ENCODE measurements at places on chromosomes 2 and 18.

DNA sequence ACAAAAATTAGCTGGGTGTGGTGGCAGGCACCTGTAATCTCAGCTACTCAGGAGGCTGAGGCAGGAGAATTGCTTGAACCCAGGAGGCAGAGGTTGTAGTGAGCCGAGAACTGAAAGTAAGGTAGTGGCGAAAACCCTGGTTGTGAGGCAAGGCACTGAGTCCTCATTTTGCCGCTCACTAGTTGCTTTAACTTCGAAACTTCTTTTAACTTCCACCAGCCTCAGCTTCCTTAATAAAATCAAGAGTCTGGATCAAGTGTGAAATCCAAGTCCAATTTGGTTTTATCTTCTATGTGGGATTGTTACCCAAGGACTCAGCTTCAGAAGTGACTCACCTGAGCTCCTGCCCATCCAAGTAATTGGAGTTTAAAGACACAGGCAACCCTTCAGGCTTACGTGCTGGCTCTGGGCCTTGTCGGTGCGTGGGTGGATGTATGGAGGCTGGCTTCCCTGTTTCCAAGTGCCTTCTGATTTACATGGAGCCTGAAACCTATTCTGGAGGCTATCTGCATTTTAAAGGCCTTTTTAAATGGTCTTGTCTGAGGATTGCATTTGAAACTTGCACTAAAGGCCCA, 374.2 kb upstream of the ID2 start:
- DNase-seq, result no peak

GRCh38 chr2:26807788-26808460, 22.1 kb downstream of the CENPA start:
- peak; percentile 56 for DNase-seq

- DNase-seq, result peak; percentile 38
Observed at GRCh38 chr2:228474466-228474865, 293.0 kb upstream of the SPHKAP start.

- no peak for DNase-seq
Observed at GRCh38 chr2:36060133-36060532, 295.4 kb upstream of the CRIM1 start.

DNA sequence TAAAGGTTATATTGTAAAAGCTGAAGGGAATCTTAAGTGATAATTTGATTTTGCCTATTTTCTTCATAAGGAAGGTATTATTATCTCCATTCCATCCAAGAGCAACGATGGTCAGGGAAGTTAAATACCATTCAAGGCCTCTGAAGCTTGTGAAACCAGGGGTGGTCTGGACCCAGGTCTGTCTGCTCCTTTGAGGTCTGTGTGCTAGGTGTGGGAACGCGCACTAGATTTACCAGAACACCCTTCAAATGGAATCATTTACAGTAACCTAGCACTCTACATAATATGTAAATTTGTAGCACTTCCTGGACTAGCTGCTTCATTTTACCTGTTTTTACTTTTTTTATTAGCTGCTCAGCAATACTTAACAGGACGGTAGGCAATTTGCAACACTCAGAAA, 6.4 kb upstream of the TRIB2 start:
- DNase-seq, result no peak

DNA sequence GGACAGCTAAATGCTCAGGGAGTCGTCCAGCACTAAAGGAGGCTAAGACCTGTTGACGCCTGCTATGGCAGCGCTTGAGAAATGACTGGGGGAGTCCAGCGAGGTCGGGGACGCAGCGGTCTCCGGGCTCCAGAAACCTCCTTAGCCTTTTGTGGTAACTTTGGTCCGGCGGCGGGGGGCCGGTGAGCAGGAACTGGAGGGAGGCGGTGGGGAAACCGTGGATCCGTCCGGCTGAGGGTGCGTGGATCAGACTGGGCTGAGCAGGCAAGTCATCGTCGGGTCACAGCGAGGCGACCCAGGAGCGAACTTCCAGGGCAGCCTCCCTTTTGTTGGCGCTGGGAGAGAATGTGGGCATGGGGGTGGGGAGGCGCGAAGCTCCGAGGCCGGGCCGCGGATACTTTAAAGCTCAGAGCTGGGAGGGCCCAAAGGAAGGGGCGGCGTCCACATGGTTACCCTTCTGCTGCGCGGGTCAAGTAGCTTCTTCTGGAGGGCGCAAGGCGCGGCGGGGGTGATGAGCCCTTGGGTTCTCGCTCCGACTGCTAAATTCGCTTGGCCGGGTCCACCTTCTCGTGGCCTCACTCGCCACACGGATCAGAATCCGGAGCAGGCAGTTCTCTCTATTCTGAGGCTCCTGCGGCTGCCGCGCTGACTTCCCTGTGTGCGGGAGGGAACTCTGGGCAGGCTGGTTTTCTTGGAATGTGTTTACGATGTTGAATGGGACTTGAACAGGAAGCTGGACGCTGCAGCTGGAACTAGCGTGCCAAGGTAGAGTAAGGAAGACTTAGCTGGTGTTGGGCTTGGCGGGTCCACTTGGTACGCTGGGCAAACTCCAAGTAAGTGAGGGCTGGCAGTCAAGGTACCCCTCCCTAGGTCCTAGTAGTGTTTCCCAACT, 920 bp downstream of the GULP1 start:
- peak; percentile 78 for DNase-seq

DNA sequence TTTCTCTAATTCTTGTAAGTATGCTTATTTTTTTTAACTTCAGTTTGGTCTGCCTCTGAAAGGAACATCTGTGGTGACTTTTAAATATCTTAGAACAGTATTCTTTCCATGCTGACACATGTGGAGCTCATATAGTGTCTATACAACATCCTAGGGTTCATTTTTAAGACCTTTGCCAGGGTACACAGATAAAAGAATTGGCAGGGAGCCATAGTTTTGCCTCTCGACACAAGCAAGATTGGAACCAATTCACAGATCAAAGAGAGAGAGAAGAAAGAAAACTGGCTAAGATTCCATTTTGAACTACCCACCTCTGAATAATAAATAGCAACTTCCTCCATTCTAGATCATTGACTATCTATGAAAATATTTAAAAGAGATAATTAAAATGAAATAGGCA, 142.7 kb upstream of the ST6GAL2 start:
- no peak for DNase-seq

- DNase-seq, result no peak
Observed at GRCh38 chr18:37361335-37362157, 204.1 kb downstream of the CELF4 start.

- DNase-seq, result no peak
Observed at GRCh38 chr2:11393711-11394236, 49.3 kb upstream of the ROCK2 start.

DNA sequence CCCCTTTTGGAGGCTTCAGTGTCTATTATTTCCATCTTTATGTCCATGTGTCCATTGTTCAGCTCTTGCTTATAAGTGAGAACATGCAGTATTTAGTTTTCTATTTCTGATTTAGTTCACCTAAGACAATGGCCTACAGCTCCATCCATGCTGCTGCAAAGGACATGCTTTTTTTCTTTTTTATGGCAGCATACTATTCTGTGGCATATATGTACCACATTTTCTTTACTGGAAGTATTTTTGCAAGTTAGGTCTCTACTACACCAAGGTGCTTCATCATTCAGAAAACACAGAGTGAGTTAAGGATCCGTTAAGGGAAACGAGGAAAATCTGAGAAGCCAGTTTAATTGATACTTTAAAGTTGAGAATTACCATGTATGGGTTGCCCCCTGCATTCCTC, 297.2 kb downstream of the CDCA7 start:
- no peak for DNase-seq

GRCh38 chr2:43461453-43462073, 134.3 kb downstream of the THADA start:
- no peak for DNase-seq

- no peak for DNase-seq
Observed at GRCh38 chr2:71006955-71007799, 12.5 kb upstream of the TEX261 start.

DNA sequence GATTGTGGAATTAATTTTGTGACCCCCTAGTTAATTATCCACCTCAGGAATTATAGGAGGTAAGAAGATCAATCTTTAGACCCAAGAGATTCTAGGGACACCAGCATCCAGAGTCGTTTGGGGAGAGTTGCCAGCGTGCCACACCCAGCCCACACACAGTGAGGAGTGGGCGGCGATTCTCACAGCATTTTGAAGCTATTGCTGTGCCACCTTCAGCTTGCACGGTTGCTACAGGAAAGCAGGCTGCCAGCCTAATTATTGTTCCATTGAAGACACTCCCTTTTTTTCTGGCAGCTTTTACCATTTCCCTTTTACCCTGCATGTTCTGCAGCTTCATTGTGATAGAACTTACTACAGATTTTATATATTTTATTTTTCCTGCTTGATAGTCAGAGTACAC, 13.1 kb upstream of the MYL12A start:
- no peak for DNase-seq

GRCh38 chr18:67376372-67376771, 140.1 kb downstream of the DSEL start:
- no peak for DNase-seq

DNA sequence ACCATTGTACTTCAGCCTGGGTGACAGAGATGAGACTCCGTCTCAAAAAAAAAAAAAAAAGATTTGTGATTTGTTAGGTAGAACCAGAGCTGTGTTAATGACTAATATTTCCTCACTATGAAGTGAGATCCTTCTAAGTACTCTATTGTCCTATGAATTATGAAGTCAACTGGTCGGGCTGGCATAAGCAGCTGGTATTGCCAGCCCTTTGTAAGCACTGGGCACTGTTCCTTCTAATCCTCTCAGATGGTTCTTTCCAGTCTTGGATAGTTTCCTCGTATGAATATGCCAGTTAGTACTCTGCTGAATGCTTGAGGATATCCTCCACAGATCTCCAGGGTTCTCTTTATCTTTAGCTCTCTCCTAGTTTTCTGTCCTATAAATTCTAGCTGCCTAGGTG, 223.1 kb upstream of the SP5 start:
- DNase-seq, result no peak

DNA sequence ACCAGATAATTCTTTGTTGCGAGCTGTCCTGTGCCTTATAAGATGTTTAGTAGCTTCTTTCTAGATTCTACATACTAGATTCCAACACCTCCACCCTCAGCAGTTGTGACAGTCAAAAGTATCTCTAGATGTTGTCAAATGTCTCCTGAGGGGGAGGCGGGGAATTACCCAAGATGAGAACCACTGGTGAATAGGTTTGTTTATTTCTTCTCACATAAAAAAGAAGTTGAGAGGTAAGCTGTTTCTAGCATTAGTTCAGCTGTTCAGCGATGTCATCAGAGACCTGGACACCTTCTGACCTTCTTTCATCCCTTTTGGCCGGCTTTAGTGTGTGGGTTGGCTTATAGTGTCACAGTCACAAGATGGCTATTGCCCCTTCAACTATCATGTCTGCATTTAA, 237.5 kb upstream of the SP5 start:
- DNase-seq, result no peak

DNA sequence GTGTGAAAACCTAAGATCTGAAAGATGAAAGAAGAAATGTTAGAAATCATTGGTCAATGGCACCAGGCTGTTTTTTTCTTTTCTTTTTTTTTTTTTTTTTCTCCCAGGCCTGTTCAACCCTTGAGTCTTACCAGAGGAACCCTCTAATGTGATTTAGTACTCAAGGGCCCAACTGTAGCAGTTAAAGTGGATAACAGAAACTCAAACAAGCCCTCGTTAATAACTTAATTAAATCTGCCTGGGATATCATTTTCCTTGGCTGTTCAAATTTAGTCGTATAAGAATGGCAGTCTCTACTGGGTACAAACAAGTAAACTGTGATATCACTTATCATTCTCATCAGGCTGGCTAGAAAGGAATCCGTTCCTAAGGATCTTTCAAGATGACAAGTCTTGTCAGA, 16.5 kb downstream of the ARL4C start:
- DNase-seq, result no peak

DNA sequence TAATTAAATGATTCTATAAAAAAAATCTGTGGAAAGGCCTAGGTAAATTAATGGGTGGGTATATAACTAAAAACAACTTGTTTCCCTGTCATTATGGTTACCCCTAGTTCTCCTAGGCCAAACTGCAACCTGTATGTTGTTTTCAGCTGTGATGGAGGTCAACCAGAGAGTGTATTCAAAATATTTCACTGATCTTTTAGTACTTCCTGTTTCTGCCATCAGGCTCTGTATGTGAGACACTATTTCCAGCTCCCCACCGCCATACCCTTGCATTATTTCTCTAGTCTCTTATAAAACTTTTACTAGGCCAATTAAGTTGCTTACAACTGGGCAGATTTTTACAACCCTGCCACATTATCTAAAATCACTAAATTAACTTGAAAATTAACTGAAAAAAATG, 21.0 kb upstream of the CDKL4 start:
- no peak for DNase-seq

Data from AG10803 (cell line).